ENCODE measurements at places on chromosomes 5 and 9.
A peak's percentile ranks its signal among the peaks of the same experiment; 100 is the strongest.

- DNase-seq, result no peak
Observed at GRCh38 chr5:54323495-54323894, 13.1 kb upstream of the ARL15 start.

DNA sequence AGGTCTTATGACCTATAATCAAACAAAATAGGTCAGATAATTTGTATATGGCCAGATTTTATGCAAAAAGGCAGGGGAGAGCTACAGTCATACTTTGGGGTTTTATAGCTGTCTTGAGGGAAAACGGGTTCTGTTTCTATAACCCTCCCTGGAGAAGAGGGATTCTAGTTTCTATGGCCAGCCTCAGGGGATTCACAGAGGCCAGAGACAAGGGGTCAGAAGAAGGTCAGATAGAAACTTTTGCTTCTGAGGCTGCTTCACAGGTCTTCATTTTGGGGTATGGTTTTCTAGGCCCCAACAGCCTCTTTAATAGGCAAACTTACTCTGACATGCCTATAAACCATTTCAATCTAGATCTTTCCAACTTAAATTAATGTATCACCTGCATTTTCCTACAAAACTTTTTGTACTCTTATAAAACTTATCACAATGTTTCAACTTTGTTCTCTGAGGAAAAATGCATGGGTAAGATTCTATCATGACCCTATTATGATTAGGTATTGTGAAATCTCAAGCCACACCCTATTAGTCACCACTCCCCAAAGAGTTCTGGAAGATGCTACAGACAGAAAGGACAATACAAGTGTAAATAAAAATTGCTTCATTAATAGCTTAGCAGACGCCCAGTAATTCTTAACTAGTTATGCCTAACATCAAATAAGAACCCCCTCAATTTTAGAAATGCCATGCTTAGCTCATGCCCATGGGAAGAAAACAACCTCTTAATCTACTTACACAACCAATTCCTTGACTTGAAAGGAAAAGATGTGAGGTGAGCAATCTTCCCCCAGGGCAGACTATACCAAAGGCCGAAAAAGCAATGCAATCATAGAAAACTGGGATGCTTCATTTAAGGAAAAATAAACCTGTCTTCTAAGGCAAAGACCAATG, 396.6 kb downstream of the TLR4 start:
- no peak for DNase-seq

DNA sequence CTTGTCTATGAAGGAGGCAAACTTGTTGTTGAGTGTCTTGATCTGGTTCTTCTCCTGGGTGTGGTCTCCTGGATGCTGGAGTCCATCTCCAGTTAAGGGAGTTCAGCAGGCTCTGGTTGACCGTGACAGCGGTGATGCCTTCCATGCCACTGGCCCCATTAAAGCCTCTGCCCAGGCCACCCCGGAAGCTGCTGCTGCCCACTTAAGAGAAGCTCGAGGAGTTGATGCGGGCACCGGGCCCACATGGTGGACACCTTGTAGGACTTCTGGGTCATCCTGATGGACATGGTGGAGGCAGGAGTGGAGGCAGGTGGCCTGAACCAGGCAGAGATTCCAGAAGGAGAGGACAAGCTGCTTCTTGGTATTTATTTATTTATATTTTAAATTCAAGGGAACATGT, 44.7 kb upstream of the DEPDC1B start:
- DNase-seq, result no peak

DNA sequence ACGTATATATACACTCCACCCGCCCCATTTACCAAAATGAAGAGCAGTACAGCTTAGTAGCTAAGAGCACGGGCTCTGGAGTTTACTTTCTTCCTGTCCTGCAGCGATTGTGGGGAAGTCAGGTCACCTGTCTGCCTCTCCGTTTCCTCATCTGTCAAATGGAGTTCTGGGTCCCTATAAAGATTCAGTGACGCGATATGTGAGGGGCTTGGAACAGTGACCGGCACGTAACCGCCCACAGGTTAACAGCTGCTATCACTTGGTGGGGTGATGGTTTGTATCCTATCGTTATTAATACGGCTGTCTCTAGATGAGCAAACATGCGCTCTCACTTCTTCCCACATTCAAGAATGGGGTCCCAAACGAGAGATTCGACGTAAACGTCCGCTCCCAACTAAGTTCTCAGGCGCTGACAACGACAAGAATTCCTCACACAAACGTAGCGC, 426 bp downstream of the FAM114A2 start:
- no peak for DNase-seq

DNA sequence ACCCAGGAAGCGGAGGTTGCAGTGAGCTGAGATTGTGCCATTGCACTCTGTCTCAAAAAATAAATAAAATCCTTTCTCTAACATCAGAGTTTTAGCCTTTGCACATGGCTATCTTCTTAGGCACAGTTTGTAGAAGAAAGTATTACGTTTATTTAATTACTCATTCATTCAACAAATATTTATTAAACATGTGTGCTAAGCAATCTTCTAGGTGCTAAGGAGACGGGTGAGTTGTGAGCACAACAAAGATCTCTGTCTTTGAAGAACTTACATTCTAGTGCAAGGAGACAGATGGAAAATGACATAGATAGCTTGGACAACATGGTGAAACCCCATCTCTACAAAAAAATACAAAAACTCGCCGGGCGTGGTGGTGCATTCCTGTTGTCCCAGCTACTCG, 122.3 kb upstream of the MYO10 start:
- no peak for DNase-seq

GRCh38 chr5:72093824-72094223, 13.5 kb upstream of the MAP1B start:
- no peak for DNase-seq

- no peak for DNase-seq
Observed at GRCh38 chr9:76812591-76812990, 48.4 kb downstream of the PCA3 start.

DNA sequence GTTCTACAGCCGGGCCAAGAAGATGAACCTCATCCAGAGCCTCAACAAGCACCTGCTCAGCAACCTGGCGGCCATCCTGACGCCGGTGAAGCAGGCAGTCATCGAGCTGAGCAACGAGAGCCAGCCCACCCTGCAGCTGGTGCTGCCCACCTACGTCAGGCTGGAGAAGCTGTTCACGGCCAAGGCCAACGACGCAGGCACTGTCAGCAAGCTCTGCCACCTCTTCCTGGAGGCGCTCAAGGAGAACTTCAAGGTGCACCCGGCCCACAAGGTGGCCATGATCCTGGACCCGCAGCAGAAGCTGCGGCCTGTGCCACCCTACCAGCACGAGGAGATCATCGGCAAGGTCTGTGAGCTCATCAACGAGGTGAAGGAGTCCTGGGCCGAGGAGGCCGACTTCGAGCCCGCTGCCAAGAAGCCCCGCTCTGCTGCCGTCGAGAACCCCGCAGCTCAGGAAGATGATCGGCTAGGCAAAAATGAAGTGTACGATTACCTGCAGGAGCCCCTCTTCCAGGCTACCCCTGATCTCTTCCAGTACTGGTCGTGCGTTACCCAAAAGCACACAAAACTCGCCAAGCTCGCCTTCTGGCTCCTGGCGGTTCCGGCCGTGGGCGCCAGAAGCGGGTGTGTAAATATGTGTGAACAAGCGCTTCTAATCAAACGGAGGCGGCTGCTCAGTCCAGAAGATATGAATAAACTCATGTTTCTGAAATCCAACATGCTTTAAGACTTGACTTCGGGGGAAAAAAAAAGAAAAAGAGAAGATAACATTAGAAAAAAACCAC, 28.5 kb downstream of the AMBP start:
- no peak for DNase-seq

- peak; percentile 15 for DNase-seq
Observed at GRCh38 chr5:79795764-79796398, 106.2 kb downstream of the CMYA5 start.

DNA sequence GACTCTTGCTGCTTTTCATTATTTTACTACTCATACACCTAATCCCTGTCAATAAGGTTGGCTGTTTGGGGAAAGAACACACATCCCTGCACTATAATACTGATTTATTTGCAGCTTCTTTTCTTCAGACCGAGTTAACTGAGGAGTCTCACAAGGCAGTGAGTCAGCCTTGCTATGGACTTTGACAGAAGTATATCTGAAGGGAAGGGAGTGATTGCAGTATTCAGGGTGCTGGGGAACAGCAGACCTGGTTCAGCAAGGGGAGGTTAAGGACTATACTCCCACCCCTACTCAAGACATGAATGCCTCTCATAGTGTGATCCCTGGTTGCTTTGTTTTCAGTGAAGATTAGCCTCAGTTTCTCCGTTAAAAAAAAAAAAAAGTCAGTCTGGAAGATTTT, 99.8 kb downstream of the TLE4 start:
- DNase-seq, result no peak

- DNase-seq, result peak; percentile 13
Observed at GRCh38 chr5:107474716-107475489, 195.8 kb downstream of the EFNA5 start.

GRCh38 chr5:68554571-68555279, 339.2 kb downstream of the PIK3R1 start:
- DNase-seq, result no peak

GRCh38 chr9:133758228-133758627, 20.1 kb upstream of the SARDH start:
- DNase-seq, result no peak

- DNase-seq, result no peak
Observed at GRCh38 chr5:136164226-136164625, 28.7 kb downstream of the SMIM32 start.

DNA sequence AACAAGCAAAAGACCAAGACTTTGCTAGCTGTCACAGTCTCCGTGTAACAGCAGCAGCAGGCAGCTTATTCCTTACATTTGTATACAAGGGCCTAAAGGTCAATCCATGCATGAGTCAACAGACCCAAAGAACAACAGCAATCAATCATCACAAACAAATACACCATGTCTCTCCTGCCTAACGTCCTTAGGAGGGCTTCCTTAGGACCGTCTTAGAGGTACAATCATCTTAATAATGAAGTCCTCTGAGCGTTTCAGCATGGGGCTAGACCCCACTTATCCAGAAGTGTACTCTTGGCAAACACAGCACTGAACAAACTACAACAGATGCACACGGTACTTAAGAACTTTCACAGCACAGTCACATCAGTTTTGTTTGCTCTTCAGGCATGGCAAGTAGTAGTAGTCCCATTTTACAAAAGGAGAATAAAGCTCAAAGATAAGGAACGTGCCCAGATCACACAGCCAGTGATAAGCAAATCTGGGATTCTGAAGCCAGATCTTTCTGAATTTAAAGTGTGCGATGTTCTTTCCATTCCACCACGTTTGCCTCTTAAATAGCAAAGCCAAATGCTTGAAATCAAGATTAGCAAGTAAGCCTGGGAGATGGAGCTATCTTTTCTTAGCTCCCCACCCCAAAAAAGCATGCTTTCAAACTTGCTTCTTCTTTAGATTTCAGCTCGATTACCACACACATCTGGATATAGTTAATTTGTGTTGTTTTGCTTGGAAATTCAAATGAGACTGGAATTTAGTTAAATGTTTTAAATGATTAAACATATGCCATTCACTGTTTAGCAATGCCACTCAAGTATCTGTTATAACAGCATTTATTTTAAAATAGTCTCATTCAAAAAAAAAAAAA, 24.2 kb downstream of the PSMB7 start:
- DNase-seq, result no peak

GRCh38 chr9:111999319-111999718, 102.7 kb downstream of the UGCG start:
- no peak for DNase-seq

- no peak for DNase-seq
Observed at GRCh38 chr5:126446498-126447224, 23.5 kb downstream of the GRAMD2B start.

DNA sequence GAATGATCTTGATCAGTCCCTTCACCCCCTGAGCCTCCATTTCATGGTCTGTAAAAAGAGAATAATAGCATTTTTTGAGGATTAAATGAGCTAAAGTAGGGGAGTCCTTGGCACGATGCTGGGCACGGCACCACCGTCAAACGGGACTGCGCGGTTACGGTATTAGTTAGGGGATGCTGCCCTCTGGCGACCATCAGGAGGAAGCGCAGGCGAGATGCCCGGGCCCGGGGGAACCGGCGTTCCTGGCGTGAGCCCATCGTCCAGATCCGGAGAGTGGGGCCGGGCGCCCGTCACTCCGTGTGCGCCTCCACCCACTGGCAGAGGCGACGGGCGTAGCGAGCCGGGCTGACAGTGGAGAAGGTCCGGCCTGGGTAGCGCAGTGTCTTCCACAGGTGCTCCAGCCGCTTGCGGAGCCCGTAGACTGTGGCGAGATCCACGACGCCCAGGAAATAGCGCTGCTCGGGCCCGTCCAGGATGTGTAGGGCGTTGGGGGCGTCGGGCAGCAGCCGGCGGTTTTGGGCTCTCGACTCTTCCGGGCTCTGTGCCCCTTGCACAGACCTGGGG, 4.8 kb upstream of the ST6GALNAC4 start:
- DNase-seq, result peak; percentile 17

DNA sequence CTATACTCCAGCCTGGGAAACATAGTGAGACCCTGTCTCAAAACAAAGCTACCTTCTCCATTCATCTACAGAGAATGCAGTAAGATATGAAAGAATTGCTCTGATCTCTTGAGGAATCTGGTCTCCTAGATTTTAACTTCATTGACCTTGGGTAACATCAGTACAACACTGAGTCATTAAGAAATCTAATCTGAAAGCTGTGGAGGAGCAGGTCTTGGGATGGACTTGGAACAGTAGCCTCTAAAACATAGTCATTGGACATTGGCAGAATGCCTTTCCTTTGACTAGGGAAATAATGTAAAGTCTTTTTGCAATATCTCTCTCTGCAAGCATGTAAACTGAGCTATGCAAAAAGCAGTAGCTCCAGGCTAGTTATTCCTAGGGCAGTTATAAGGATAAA, 58.1 kb downstream of the KCNN2 start:
- no peak for DNase-seq

DNA sequence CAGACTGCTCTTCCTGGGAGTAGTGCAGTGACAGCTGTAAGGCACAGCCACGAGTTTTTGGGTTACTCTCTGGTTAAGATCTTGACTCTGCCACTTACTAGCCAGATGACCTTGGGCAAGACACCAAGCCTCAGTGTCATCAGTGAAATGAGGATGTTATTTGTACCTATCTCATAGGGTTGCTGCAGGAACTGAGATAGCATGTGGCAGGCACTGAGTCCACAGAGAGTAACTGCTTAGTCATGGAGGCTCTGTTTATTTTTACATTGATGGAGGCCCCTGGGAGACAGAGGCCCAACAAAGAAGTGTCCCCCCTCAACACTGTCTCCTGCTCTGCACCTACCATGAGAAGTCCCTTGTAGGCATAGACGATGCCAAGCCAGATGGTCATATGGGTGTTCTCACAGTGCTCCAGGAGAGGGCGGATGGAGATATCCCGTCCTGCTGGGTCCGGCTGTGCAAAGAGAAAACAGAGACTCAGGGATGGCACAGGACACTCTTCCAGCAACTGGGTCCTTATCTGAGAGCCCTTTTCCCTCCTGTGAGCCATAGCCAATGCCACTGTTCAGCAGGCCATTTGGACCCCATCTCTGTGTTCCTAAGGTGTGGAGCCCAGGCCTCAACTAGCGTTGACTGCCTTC, 55.4 kb upstream of the TBC1D2 start:
- DNase-seq, result peak; percentile 12

All from MV-4-11 (cell line).